ENCODE measurements at places on chromosomes 1 and 21.

DNA sequence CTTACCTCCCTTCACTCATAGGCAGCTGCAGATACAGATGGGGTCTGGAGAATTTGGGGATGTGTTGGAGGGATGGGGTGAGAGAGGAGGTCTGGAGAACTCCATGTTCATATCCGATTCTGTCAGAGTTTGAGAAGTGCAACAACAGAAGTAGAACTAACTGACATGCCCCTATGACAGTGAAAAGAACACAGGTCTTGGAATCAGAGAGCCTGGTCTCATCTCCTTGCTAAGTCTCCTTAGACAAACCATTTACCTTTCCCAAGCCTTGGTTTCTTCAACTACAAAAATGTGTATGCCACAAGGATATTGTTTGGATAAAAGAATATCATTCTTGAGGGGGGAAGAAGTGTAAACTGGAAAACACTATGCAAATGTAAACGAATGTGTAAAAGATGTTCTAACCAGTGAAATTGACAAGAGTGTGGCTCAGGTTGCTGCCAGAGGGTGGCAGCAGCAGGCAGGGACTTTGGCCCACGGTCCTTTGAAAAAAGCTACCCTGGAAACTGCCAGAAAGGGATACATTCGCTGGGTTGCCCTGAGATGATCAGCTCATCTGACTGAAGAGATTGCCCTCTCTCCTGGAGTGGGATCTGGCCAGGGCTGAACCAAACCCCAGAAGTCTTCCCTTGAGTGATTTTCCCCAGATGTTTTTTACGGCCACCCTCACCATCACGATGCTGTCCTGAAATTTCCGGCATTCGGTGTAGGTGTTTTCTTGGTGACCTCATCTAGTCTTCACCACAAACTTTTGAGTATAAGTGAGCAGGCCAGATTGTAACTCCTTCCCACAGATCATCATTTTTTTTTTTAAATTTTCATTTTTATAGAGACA is 17.0 kb upstream of the CD2 start:
- peak; percentile 76 for DNase-seq

- DNase-seq = no peak
Measured at GRCh38 chr1:191882870-191883269, 275.4 kb upstream of the RGS18 start.

DNA sequence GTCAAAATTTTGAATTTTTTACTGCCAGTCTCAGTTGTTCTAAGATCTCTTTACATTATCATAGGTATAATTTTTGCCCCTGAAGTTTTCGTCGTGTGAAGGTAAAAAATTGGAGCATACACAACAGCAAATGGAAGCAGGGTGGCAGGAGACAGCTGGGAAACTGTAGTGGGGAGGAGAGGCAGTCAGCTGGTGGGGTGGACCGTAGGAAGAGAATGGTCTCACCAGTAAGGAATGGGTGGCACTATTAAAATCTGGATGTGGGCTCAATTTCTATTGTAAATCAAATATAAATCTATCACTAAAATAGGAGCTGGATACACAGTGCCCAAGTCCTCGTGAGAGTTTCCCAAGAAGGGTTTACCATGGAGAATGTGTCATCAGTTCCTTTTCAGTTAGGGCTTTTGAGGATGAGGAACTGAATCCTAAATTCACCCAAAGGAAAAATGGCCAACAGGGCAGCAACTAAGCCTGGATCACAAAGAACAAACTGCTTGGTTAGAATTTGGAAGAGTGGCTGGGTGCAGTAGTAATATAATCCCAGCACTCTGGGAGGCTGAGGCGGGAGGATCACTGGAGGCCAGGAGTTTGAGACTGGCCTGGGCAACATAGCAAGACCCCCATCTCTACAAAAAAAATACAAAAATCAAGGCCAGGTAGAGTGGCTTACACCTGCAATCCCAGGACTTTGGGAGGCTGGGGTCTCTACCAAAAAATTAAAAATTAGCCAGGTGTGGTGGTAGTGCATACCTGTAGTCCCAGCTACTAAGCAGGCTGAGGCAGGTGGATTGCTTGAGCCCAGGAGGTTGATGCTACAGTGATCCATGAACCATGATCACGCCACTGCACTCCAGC is 10.5 kb upstream of the IRF2BP2 start:
- DNase-seq = no peak

- no peak for DNase-seq
Measured at GRCh38 chr21:33015096-33015495, 10.6 kb upstream of the OLIG2 start.

Data from K562 (cell line).